Large intestine (tissue), 12 donors: ENCODE measurements at places on chromosomes 4 and X. TPM values are rescaled to one million over a fixed set of nuclear protein-coding genes. Genes with fewer than 3 reads are reported as not detected.

Gene UBA6
- 27.2 TPM for polyA plus RNA-seq

Gene KCTD8
- 0.78 TPM for polyA plus RNA-seq

Gene HSPA4L
- polyA plus RNA-seq: 2.1 TPM

Gene TBC1D8B
- polyA plus RNA-seq: 17.2 TPM

Gene ABCD1
- 13.4 TPM for polyA plus RNA-seq

Gene GAR1
- 37.4 TPM for polyA plus RNA-seq

Gene KLF3
- 76.7 TPM for polyA plus RNA-seq

Gene RBMXL3
- polyA plus RNA-seq: not detected

Gene NAP1L2
- 1.9 TPM for polyA plus RNA-seq

Gene OCIAD2
- 125 TPM for polyA plus RNA-seq

Gene P2RY8
- polyA plus RNA-seq: 1.6 TPM

Gene MTNR1A
- 0.48 TPM for polyA plus RNA-seq

Gene ASIC5
- 4.0 TPM for polyA plus RNA-seq

Gene F8A1
- polyA plus RNA-seq: 14.7 TPM

Gene MTHFD2L
- polyA plus RNA-seq: 15.2 TPM

Gene PGK1
- polyA plus RNA-seq: 276 TPM

Gene ADRA2C
- polyA plus RNA-seq: 0.90 TPM

Gene HELT
- polyA plus RNA-seq: not detected

Gene EPGN
- 0.12 TPM for polyA plus RNA-seq

Gene ADAD1
- polyA plus RNA-seq: not detected

Gene DCAF12L1
- polyA plus RNA-seq: 0.06 TPM

Gene GPM6B
- 11.5 TPM for polyA plus RNA-seq

Gene MAGEA1
- not detected for polyA plus RNA-seq

Gene RAB9B
- polyA plus RNA-seq: 3.2 TPM

Gene TCEAL4
- 102 TPM for polyA plus RNA-seq

Gene CT45A5
- polyA plus RNA-seq: not detected

Gene ANXA3
- polyA plus RNA-seq: 81.3 TPM

Gene FAM114A1
- polyA plus RNA-seq: 36.9 TPM

Gene F8A3
- polyA plus RNA-seq: 4.4 TPM
